ENCODE measurements at places on chromosomes 1 and 21. TPM values are rescaled to one million over a fixed set of nuclear protein-coding genes. Genes with fewer than 3 reads are reported as not detected.

HCN3 gene
- under 0.01 TPM for total RNA-seq

C8B gene
- total RNA-seq, result not detected

SLC45A1 gene
- total RNA-seq, result 5.8 TPM

SPRR2B gene
- total RNA-seq, result not detected

C1orf115 gene
- 1.1 TPM for total RNA-seq

KRTAP10-2 gene
- not detected for total RNA-seq

ESRRG gene
- total RNA-seq, result under 0.01 TPM

SLC35A3 gene
- 28.0 TPM for total RNA-seq

LHX8 gene
- total RNA-seq, result not detected

SPRR3 gene
- total RNA-seq, result not detected

OR6K3 gene
- total RNA-seq, result not detected

S100A3 gene
- total RNA-seq, result 5.8 TPM

PIGM gene
- 1.7 TPM for total RNA-seq

MAN1C1 gene
- total RNA-seq, result 1.4 TPM

TSSK3 gene
- not detected for total RNA-seq

LMX1A gene
- total RNA-seq, result not detected

LRRC8C gene
- total RNA-seq, result 7.5 TPM

Data from myometrial cell (primary cell).